ENCODE measurements at places on chromosomes 3 and 15.

- DNase-seq = no peak
Measured at GRCh38 chr3:4828279-4829030, 150.8 kb upstream of the BHLHE40 start.

- no peak for DNase-seq
Measured at GRCh38 chr3:70072754-70073153, 73.2 kb downstream of the SAMMSON start.

GRCh38 chr15:62209322-62209721 is 44.2 kb upstream of the C2CD4B start:
- no peak for DNase-seq

DNA sequence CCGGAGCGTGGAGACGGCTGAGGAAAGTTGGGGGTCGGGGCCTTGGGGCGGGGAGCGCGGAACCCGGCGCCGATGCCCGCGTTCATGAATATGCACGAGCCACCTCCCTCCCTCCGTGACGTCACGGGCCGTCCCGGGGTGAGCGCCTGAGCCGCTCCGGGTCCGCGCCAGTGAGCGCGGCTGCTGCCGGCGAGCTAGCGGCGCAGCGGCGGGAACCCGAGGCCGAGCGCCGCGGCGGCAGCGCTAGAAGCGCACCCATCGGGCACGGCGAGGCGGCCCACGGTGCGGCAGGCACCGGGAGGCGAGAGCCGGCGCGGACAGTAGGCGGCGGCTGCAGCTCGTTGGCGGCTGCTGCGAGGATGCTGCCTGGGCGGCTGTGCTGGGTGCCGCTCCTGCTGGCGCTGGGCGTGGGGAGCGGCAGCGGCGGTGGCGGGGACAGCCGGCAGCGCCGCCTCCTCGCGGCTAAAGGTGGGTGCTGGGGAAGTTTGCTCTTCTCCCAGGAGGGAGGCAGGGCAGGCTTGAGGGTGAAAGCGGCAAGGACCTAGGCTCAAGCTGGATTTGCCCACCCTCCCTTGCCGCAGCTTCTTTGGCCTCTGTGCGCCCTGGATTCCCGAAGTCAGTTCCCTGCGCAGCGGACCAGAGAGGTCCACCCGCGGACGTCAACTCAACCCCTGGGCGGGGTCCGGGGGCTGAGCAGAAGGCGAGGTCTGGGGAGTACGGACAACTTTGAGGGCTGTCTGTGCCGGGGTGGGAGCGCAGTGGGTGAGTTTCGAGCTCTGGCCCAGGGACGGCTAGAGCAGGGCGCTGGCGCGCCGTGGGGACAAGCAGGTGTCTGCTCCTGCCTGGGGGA is at the start of gene CLSTN2:
TSS of gene CLSTN2 (plus strand) at position 170 of the 850 bp plus-strand sequence.
- peak; percentile 68 for DNase-seq

- no peak for DNase-seq
Measured at GRCh38 chr3:2099779-2100191, 1.1 kb downstream of the CNTN4 start.

GRCh38 chr15:98657721-98658120 is 9.4 kb downstream of the IGF1R start:
- no peak for DNase-seq

GRCh38 chr3:133887074-133887802 is 8.4 kb downstream of the RAB6B start:
- no peak for DNase-seq

- DNase-seq = no peak
Measured at GRCh38 chr3:127964816-127965215, 49.8 kb downstream of the KBTBD12 start.

DNA sequence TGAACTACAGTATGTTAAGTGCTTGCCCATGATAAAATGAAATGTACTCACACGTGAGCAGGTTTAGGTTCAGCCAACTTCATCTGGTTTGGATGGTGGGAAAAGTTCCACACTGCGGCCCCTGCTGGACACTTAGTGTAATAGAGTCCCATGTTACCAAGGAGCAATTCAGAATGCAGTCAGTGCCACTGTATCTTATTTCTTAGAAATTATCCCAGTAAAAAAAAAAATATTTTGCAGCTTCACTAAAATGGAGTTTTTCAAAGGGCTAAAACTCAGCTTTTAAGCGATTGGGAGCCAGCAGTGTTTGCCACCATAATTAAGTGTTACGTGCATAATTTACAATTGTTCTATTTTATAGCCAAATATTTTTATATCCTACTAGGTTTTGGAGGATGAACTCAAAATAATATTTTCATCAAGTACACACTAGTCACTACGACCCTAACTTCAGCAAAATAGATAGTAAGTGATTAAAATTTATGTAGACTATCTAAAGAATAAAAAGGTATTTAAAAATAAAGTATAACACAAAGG is 371.7 kb upstream of the GBE1 start:
- DNase-seq = peak; percentile 31

DNA sequence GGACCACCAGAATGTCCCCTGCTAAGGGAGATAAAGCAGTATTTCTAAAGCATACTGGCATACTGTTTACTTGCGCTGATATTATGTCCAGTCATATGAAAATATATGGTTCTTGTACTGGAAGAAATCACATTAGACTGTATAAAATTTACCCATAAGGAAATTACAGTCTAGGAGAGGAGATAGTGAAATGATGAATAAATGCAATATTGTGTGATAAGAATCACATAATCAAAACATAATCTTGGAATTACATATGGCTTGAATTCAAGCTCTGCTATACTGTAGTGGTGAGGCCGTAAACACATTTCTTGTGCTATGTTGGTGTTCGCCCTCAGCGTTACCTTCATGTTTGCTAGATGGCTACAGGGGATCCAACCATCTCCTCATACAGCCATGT is 20.7 kb upstream of the TGFBR2 start:
- DNase-seq = no peak

- DNase-seq = no peak
Measured at GRCh38 chr3:182240474-182240873, 528.7 kb downstream of the SOX2 start.

DNA sequence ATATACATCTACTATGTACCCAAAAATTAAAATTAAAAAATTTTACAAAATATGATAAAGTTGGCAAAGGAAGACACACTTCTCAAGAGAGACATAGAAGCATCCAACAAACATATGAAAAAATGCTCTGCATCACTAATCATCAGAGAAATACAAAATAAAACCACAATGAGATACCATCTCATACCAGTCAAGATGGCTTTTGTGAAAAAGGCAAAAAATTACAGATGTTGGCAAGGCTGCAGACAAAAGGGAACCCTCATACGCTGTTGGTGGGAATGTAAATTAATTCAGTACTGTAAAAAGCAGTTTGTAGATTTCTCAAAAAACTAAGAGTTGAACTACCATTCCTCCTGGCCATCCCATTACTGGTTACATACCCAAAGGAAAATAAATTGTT is 581.7 kb upstream of the CCDC54 start:
- DNase-seq = no peak

DNA sequence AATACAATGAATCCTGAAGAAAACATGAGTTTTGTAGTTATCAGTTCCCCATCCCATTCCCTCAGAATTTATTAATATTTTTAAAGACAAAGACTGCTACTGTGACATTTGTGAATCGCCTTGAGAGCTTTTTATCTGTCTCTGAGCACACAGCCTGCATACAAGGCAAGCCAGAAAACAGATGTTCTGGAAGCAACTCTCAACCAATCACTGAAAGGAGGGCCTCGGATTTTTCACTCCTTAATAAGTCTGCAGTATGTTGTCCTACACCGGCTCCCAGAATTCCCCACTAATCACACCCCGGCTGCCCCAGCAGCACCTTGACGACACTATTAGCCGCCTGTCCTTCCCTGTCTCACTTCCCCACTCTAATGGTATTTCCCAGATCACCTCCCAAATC is 138.5 kb downstream of the ZNF621 start:
- no peak for DNase-seq

DNA sequence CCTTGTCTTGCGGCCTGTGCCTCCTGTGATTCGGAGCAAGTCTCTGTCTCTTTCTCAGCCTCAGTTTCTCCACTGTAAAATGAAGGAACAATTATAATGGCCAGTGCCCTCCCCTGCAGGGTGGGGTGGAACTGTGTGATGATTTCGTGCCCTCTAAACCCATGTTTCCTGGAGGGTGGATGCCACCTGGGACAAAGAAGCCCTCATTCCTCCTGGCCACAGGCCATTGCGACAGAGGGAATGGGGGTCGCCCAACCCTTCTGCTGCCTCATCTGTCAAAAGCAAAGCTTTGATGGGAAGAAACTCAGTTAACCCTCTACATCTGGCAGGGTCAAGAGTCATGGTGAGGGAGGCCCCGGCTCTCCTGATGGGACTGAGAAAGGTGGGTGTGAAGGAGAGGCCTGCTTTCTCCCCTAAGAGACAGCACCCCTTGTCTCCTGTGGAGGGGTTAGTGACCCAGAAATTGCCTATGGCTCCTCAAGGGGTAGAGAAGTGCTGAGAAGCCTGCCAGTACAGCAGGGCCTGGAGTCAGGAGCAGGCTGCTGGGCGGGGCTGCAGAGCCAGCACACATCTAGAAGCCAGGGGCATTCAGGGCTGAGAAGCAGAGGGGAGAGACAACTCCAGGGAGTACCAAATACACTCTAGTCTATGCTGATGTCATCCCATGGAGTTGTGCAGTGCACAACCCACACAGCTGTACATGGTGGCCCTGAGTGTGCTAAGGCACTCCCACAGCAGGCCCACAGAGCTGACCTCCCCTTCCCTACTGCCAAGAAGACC is 61.0 kb downstream of the PLXNA1 start:
- DNase-seq = no peak

DNA sequence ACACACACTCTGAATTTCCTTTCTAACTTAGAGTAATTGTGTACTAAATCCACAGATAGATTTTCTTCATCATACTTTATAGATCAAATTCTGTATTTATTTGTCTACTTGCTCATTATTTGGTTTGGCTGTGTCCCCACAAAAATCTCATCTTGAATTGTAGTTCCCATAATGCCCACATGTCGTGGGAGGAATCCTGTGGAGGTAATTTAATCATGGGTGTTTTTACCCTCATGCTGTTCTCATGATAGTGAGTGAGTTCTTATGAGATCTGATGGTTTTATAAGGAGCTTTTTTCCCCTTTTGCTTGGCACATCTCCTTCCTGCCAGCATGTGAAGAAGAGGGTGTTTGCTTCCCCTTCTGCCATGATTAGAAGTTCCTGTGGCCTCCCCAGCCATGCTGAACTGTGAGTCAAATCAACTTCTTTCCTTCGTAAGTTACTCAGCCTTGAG is 198.3 kb upstream of the TGFBR2 start:
- no peak for DNase-seq

Measured in NCI-H1092 treated with DMSO at 0.1 percent for 48 hours (cell line).